Neural crest cell (in vitro differentiated cells): ENCODE measurements at places on chromosomes 3 and 15.
A peak's percentile ranks its signal among the peaks of the same experiment; 100 is the strongest.

DNA sequence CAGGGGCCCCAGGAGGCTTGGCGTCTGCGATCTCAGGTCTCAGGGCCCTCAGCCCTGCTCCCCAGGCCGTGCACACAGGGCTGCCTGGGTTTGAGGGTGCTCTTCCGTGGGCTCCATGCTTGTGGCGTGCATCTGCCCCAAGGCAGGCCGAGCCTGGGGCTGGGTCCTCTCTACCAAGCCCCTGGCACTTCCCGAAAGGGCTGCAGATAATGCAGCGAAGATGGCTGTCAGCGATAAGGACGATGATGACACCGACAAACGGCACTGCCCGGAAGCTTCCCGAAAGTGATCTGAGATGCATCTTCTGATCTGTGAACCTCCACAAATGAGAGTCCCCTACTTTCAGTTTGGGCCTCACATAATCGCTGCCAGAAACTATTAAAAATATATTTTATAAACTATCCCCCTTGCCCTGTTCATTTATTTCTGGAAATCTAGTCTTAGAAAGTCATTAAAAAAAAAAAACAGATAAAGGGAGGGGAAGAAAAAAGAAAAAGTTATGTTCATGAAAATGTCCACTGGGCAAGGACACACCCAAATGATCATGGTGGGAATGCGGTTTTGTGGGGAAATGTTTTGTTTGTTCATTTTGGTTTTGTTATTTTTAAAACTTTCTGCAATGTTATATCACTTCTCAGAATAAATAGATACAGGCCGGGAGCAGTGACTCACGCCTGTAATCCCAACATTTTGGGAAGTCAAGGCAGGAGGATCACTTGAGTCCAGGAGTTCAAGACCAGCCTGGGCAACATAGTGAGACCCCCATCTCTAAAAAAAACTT is 51.5 kb downstream of the RPN1 start:
- H3K4me3 ChIP-seq, result no peak overlapping the region
- H3K4me1 ChIP-seq, result peaks cover 6% of the 10 kb centered on the region
- DNase-seq, result no peak
- no peaks in the 10 kb centered on the region for H3K27me3 ChIP-seq

GRCh38 chr3:163058031-163058854 is 1561.6 kb downstream of the OTOL1 start:
- H3K27ac ChIP-seq, result no peak overlapping the region
- H3K4me3 ChIP-seq, result no peak overlapping the region
- DNase-seq, result no peak
- no peaks in the 10 kb centered on the region for H3K27me3 ChIP-seq
- H3K36me3 ChIP-seq, result no peaks in the 10 kb centered on the region

- peaks cover 44% of the 10 kb centered on the region for H3K4me1 ChIP-seq
- no peak overlapping the region for H3K4me3 ChIP-seq
- no peak for DNase-seq
- no peak overlapping the region for H3K27ac ChIP-seq
- no peaks in the 10 kb centered on the region for H3K27me3 ChIP-seq
These were observed 323.3 kb upstream of the CTNNB1 start for GRCh38 chr3:40876009-40876408.

- no peak overlapping the region for H3K4me3 ChIP-seq
- peaks cover 3% of the 10 kb centered on the region for H3K36me3 ChIP-seq
- no peaks in the 10 kb centered on the region for H3K27me3 ChIP-seq
- no peak for DNase-seq
- H3K27ac ChIP-seq, result no peak overlapping the region
- H3K4me1 ChIP-seq, result no peaks in the 10 kb centered on the region
These were observed 61.6 kb downstream of the CCR1 start for GRCh38 chr3:46146548-46146947.

GRCh38 chr15:56906766-56907165 is 11.7 kb upstream of the TCF12 start:
- no peak overlapping the region for H3K27ac ChIP-seq
- no peak overlapping the region for H3K4me3 ChIP-seq
- no peak for DNase-seq
- peaks cover 5% of the 10 kb centered on the region for H3K4me1 ChIP-seq

- no peaks in the 10 kb centered on the region for H3K27me3 ChIP-seq
- no peaks in the 10 kb centered on the region for H3K4me1 ChIP-seq
- H3K27ac ChIP-seq, result no peak overlapping the region
- H3K4me3 ChIP-seq, result no peak overlapping the region
- H3K36me3 ChIP-seq, result peaks cover 38% of the 10 kb centered on the region
These were observed 37.3 kb downstream of the MLH1 start for GRCh38 chr3:37030588-37030987.

DNA sequence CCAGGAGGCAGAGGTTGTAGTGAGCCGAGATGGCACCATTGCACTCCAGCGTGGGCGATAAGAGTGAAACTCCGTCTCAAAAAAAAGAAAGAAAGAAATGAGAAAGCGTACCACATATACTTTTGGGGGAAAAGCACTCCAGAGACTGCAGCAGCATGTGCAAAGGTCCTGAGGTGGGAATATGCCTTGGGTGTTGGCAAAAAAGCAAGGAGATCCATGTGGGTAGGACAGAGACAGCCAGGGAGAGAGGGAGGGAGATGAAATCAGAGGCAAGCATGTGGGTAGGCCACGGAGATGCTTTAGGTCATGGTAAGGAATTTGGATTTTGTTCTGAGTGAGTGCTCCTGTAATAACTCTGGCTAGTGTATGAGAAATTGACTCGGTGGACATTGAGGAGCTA is 3.7 kb upstream of the SH3BP5 start:
- no peak overlapping the region for H3K27ac ChIP-seq
- no peak overlapping the region for H3K4me3 ChIP-seq
- H3K27me3 ChIP-seq, result peaks cover 20% of the 10 kb centered on the region
- no peaks in the 10 kb centered on the region for H3K36me3 ChIP-seq

- H3K36me3 ChIP-seq, result no peaks in the 10 kb centered on the region
- H3K27me3 ChIP-seq, result no peaks in the 10 kb centered on the region
- no peak for DNase-seq
- no peak overlapping the region for H3K27ac ChIP-seq
- no peaks in the 10 kb centered on the region for H3K4me1 ChIP-seq
These were observed 450.5 kb downstream of the ZPLD1 start for GRCh38 chr3:102885289-102885688.

DNA sequence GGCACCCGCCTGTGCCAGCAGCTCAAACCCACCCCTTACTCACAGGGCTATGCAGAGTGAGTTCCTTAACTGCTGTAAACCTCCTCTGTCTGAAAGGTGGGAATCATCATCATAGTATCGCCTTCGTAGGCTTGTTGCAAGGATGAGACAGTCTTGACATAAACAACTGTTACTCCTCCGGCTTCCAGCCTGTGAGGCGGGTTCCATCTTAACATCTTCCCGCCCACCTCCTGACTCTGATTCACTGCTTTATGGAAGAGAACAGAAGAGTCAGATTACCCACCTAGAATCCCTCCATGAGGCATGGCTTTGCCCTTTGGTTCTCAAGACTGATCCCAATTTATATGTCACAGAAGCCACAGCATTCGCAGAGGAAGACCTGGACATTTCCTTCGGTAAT is 21.9 kb downstream of the POLR2M start:
- DNase-seq, result no peak
- peaks cover 4% of the 10 kb centered on the region for H3K4me1 ChIP-seq
- no peaks in the 10 kb centered on the region for H3K27me3 ChIP-seq
- no peak overlapping the region for H3K4me3 ChIP-seq
- H3K27ac ChIP-seq, result no peak overlapping the region
- peaks cover 11% of the 10 kb centered on the region for H3K36me3 ChIP-seq

GRCh38 chr3:126213379-126214028 is 33.1 kb upstream of the ALDH1L1 start:
- peaks cover 10% of the 10 kb centered on the region for H3K4me1 ChIP-seq
- no peak for DNase-seq
- peaks cover 6% of the 10 kb centered on the region for H3K27me3 ChIP-seq
- H3K36me3 ChIP-seq, result peaks cover 4% of the 10 kb centered on the region
- H3K4me3 ChIP-seq, result peak overlapping the region; percentile 74

DNA sequence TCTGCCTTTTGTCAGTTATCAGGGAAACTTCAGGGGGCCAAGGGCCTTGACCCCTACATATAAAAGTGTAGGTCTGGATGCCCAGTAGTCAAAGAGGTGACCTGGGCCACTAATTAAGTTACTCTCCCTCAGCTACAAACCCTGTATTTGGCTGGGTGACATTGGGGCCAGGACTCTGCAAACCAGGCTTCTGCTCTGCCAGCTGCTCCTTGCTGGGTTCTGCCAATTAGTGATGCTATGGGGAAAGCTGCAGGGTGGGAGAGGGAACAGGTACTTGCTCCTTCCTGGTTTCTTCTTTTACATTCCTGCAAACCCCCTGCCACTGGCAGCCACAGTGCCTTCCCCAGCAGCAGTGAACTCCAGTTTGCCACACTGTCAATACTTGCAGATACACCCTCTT is 179.2 kb downstream of the CADPS start:
- H3K36me3 ChIP-seq, result no peaks in the 10 kb centered on the region
- no peak for DNase-seq
- H3K27ac ChIP-seq, result no peak overlapping the region
- no peaks in the 10 kb centered on the region for H3K4me1 ChIP-seq
- H3K4me3 ChIP-seq, result no peak overlapping the region

DNA sequence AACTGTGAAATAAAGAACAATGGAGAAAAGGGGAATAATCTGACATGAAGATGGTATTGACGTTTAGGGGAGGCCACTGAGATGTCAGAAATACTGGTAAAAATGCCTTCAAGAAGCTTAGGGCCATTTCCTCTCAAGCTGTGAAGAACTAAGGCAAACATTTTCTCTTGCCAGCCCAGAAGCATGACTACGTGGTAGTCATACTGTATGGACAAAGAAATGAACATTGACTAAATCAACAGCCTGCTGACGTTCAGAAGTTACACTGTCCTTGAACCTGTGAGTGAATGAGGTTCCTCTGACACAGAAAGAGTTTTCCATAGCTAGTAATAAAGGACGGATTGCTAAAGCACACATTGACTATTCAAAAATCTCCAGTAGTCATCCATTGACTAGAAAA is 121.0 kb downstream of the P3H2 start:
- peaks cover 8% of the 10 kb centered on the region for H3K4me1 ChIP-seq
- no peaks in the 10 kb centered on the region for H3K36me3 ChIP-seq
- no peak for DNase-seq
- no peak overlapping the region for H3K27ac ChIP-seq
- no peak overlapping the region for H3K4me3 ChIP-seq
- H3K27me3 ChIP-seq, result no peaks in the 10 kb centered on the region

GRCh38 chr3:126351771-126352475 is 5.3 kb downstream of the KLF15 start:
- H3K27me3 ChIP-seq, result no peaks in the 10 kb centered on the region
- H3K4me3 ChIP-seq, result no peak overlapping the region
- H3K36me3 ChIP-seq, result peaks cover 2% of the 10 kb centered on the region
- no peak overlapping the region for H3K27ac ChIP-seq

GRCh38 chr15:64247535-64247905 is 84.7 kb upstream of the PPIB start:
- H3K27ac ChIP-seq, result peak overlapping the region; percentile 37
- H3K36me3 ChIP-seq, result peaks cover 4% of the 10 kb centered on the region
- no peak overlapping the region for H3K4me3 ChIP-seq
- DNase-seq, result no peak

DNA sequence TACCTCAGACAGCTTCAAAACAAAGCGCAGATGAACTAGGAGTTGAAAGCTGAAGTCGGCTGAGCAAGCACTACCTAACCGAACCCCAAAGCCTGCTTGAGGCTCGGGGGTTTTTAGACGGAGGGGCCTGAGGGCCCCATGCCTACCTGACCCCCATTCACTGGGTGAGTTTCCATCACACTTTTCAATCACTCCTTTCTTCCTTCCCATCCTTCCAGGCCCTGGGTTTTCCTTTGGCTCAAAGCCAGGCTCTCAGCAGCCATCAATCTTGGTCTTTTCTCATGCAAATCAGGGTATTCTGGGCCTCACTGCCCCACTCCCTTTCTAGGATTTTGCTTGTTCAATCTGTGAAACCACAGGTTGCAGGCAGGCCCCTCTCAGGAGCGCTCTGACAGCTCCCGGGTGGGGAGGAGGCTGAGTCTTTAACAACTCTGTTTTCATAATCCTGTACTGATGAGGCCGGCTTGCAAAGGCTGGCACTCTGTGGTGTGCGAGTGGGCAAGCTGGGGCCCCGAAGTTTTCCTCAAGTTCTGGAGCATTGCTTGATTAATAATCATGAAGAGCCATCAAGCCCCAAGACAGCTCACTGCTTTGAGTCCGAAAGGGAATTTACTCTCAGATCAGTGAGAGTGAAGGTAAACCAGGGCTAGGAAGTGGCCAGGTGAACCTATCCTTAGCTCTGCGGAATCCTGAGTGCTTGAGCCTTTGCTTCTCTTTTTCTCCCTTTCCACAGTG is 97.6 kb downstream of the FRMD4B start:
- H3K36me3 ChIP-seq, result peaks cover 2% of the 10 kb centered on the region
- no peaks in the 10 kb centered on the region for H3K27me3 ChIP-seq
- DNase-seq, result peak; percentile 23
- H3K4me3 ChIP-seq, result peak overlapping the region; percentile 36
- H3K4me1 ChIP-seq, result peaks cover 60% of the 10 kb centered on the region

- no peak for DNase-seq
- H3K4me3 ChIP-seq, result no peak overlapping the region
- H3K27me3 ChIP-seq, result no peaks in the 10 kb centered on the region
- H3K27ac ChIP-seq, result no peak overlapping the region
- peaks cover 33% of the 10 kb centered on the region for H3K4me1 ChIP-seq
These were observed 481.2 kb downstream of the FOXP1 start for GRCh38 chr3:71102111-71102983.

DNA sequence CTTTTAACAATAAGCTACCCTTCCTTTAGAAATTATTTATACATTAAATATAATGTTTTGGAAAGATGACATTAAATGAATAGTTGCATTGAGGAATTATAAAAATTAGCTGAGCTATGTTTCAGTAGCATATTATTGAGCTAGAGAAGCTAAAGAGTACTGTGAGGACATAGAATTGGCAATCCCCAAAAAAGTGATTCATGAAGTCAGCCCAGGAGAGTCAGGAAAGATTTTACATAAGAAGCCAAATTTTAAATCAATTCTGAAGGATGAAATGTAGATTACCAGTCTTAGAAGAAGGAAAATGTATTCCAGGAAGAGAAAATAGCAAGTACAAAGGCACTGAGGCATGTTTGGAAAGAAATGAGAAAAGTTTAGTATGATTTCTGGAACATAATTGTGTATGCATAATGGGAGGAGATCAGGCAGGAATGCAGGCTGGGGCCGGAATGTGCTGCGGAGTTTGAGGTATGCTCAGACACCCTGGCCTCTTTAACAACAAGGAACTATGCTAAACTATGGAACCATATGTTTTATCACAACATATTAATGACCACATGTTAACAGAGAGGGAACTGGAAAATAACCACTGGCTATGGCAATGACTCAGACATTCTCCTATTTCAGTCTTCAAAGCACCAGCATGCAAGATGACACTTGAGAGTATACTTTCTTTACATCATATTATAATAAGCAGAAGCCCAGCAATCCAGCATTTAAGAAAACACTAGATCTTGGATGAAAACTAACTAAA is 103.3 kb upstream of the COL8A1 start:
- no peak overlapping the region for H3K27ac ChIP-seq
- no peaks in the 10 kb centered on the region for H3K36me3 ChIP-seq
- DNase-seq, result no peak

- no peak overlapping the region for H3K4me3 ChIP-seq
- DNase-seq, result peak; percentile 88
- H3K36me3 ChIP-seq, result no peaks in the 10 kb centered on the region
- peaks cover 20% of the 10 kb centered on the region for H3K4me1 ChIP-seq
- H3K27ac ChIP-seq, result no peak overlapping the region
These were observed 57.8 kb upstream of the RYK start for GRCh38 chr3:134308350-134308891.
